ENCODE measurements at places on chromosomes 12 and 14.

DNA sequence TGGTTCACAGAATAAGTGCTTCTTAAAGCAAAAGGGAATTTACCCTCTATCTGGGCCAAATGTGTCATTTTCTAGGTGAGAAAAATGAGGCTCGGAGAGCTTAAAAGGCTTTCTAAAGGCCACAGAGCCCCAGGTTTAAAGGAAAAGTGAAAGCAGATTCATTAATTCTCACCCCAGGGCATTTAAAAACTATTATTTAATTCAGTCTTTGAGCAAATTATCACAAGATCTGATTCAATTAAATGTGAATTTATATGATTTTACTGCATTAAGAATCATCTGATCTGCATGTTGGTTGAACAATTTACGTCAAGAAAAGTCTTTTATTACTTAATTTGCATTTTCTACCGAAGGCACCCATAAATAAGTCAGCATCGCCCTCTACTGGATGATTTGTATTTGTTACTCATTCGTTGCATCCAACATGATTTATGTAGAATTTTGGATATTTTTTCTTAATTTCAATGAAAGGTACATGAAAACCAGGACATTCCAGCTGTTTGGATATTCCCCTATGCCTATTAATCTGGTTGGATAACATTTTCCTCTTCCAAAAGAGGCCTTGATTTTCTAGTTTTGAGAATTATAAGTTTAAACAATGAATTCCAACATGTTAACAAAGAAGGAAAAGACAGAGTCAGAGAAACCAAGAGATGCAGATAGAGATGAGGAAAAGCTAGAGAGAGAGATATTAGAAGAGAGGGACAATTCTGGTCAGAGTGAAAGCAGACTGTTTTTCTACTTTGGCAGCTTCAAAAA is 19.1 kb upstream of the DHRS7 start:
- DNase-seq, result no peak

GRCh38 chr12:115722181-115722580 is 555.3 kb downstream of the MED13L start:
- DNase-seq, result no peak

DNA sequence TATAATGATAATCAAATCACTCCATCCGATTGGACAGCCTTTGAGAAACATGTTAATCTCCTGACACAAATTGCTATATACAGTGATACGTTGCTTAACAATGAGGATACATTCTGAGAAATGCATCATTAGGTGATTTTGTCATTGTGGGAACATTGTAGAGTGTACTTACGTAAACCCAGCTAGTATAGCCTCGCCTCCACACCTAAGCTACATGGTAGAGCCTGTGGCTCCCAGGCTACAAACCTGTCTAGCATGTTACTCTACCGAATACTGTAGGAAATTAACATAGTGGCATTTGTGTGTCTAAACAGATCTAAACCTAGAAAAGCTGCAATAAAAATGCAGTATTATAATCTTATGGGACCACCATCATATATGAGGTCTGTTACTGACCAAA is 128.6 kb upstream of the PWP1 start:
- no peak for DNase-seq

- no peak for DNase-seq
Measured at GRCh38 chr14:58479975-58480374, 52.5 kb downstream of the KIAA0586 start.

GRCh38 chr12:93783832-93784231 is 106.7 kb downstream of the CRADD start:
- no peak for DNase-seq

GRCh38 chr12:93109551-93110203 is 180.6 kb upstream of the EEA1 start:
- peak; percentile 34 for DNase-seq

DNA sequence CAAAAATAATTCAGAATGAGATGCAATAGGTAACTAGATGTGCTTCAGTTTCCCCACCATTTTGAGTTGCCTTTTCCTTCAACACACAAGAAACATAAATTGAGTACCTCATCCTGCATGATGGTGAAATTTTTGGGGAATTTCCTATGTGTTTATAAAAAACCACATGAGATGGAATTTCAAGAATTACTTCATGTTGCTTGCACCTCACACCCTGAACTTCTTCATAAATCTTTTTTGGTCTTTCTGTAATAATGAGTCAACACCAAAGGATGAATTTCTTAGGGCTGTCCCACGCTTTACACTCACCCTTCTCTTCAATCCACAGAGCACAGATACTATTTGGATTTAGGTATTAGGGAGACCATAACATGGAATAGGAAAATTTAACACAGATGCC is 22.6 kb upstream of the LUM start:
- no peak for DNase-seq

DNA sequence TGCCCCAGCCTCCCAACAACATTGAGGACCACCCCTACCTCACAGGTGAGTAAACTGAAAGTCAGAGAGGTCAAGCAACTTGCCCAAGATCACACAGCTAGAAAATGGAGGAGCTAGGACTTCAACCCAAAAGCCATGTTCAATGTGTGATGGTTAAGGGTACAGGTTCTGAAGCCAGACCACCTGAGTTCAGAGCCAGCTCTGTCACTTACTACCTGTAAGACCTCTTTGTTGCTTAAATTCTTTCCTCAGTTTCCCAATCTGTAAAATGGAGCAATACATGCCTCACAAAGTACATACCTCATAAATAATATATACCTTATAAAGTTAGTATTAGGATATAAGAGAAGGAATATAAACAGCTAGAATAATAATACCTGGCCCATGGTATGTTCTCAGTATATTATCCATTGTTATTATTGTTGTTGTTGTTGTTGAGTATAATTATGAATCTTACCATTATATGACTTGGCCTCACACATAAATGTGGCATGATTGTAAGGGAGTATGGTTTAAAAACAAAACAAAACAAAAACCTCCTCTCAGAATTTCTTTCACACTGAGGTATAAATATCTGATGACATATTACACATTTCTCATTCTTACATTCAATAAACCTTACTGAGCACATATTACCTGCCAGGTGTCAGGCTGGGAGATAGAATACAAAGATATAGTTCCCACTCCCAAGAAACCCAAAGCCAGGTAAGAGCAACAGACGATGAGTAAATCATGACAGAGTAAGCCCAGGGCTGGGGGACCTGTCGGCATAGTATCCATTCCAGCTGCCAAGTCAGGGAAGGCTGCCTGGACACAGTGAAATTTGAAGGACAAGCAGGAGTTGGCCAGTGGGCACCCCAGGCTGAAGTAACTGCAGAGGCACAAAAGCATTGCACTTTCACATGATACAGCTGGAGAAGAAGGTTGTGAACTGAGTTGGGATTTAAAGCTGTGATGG is 19.6 kb downstream of the CMKLR1 start:
- DNase-seq, result no peak

- no peak for DNase-seq
Measured at GRCh38 chr12:66190519-66191370, 1.7 kb downstream of the IRAK3 start.

- DNase-seq, result no peak
Measured at GRCh38 chr14:54769951-54770863, 132.4 kb downstream of the GCH1 start.

- no peak for DNase-seq
Measured at GRCh38 chr12:84969226-84969625, 56.6 kb upstream of the SLC6A15 start.

DNA sequence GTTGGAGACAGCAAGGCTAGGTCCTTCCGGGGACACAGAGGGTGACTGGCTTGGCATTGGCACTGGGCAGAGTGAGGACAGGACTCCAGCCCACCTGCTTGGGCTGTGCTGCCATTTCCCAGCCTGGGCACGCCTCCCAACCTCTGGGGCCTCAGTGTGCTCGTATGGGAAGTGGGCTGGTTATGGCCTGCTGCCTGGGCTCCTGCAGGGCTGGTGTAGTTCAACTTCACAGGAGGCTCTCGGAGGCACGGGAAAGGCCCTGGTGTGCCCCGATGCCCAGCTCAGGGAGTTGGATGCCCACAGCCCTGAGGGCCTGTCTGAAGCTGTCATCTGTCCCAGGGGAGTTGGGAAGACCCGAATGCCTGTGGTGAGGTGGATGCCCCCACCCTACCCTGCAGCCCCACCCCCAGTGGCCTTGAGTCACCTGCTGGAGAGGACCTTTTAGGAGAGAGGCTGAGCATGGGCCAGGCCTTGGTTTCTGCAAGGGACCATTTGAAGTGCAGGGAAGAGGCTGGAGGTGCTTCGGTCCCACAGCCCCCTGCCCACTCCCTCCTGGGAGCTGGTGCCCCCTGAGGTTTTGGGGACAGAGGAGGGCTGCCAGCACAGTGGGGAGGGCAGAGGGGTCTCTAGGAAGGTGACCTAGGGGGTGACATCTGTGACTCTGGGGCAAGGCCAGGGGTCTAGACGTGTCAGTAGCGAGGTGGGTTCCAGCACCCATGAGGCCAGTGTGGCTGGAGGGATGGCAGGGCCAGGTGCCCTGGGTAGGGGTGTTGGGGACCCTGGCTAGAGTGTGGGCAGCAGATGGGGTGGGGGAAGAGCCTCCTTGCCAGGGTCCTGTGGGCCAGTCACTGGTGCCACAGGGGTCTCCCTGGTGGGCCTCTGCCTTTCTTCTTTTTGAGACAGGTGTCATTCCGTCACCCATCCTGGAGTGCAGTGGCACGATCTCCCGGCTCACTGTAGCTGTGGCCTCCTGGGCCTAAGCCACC is 9.1 kb downstream of the ULK1 start:
- no peak for DNase-seq

DNA sequence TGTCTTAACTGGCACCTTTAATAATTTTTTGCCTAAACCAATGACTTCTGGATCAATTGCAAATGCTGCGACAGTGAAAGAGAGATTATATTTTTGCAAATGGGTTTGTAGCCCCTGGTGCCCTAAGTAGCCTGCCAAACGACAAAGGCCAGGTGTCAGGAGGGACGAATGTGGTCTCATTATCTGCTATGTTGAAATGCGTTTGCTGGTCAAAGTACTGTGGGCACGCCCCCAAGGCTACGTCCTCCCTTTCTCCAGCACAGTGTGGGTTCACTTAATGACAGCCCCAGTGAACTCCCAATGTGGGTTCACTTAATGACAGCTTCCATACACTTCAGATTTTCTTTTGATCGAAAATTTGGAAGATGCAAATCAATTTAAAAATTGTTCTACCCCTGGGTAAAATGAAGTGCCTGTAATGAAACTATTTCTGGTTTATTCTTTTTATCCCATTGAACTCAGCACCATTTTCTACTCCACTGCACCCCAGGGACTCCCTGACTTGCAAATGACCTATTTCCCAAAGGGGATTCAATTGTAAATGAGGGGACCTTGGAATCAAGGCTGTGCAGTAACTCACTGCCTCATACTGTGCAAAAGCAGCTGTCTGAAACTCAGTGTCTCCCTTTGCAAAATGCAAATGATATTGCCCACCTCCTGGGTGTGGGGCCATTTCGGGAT is 1.4 kb downstream of the SERPINA11 start:
- DNase-seq, result no peak

DNA sequence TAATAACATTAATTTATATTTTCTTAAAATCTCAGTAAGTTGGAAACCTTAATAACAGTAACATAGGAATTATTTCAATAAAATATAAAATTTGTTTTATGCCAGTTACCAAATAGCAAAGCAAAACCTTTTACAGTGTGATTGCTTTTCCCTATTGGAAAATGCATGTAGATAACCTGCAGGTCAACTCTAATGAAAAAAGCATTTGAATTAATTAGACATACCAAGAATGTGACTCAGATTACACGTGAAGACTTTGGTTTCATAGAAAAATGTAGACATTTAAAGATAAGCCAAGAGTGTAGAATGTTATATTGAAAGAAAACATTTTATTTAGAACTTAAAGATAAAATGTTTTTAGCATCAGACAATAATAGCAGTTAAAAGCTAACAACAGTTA is 888.1 kb downstream of the TMEM121 start:
- no peak for DNase-seq
